NCI-H1417 (cell line): ENCODE measurements at places on chromosomes 6 and 20.

DNA sequence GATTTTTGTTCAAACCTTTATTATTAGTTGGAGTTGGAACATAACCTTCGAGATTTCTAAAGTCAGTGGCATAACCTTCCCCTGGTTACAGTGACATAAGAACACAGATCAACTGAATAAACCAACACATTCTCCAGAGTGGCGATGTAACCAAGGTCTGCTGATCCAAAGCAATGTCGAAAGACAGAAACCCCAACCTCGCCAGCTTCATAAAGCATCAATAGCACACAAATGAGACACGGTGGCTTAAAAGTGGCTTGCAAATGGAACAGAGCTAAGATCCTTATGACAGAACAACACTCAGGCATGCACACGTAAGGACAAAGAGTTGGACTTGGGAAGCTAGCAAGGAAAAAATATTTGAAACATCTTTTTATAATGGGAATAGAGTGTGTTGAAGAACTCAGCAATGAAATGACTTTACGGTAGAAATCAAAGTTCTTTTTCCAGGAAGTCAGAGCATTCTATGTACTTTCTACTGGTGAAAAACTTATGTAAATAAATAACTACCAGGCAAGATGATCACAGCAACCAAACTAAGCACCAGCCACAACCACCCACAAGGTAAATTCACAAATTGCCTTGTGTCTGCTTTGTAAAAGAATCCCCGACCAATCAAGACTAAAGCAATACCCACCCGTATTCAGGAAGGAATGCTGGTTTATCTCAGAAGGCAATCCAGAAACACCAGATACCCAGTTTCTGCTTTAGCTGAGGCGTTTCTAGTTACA, 61.0 kb upstream of the NHSL1 start:
- no peak for DNase-seq

- no peak for DNase-seq
Measured at GRCh38 chr6:107711412-107712236, 112.5 kb downstream of the SCML4 start.

GRCh38 chr20:8334641-8335040, 202.6 kb downstream of the PLCB1 start:
- DNase-seq, result no peak

- DNase-seq, result no peak
Measured at GRCh38 chr6:118787724-118788423, 106.1 kb upstream of the ASF1A start.

- no peak for DNase-seq
Measured at GRCh38 chr20:63072231-63072791, 65.5 kb upstream of the BHLHE23 start.

GRCh38 chr6:146860583-146860982, 261.8 kb downstream of the ADGB start:
- DNase-seq, result no peak

DNA sequence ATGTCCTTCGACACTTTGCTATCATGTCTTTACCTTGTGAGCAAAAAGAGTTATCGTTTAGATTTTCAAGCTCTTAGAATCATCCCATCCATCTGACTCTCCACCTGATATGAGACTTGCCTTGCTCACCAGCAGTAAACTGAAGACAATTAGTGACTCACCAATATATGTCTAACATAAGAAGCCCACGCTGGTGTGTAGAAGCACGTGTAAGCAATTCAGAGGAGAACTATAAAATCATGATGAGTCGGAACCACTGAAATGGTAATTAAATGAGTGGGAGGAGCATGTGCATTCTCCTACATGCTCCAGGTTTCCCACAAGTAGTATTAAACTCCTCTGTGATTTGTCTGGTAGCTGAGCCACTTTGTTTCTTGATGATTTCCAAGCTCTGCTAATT, 181.6 kb upstream of the RNF217 start:
- DNase-seq, result no peak

GRCh38 chr6:105785066-105785811, 300.9 kb upstream of the PRDM1 start:
- no peak for DNase-seq

GRCh38 chr6:11731423-11731822, 47.2 kb downstream of the ADTRP start:
- no peak for DNase-seq
